Suppressor macrophage treated with lipopolysaccharide for 1 hour (primary cell): ENCODE measurements at places on chromosomes 13 and 19.
A peak's percentile ranks its signal among the peaks of the same experiment; 100 is the strongest.

DNA sequence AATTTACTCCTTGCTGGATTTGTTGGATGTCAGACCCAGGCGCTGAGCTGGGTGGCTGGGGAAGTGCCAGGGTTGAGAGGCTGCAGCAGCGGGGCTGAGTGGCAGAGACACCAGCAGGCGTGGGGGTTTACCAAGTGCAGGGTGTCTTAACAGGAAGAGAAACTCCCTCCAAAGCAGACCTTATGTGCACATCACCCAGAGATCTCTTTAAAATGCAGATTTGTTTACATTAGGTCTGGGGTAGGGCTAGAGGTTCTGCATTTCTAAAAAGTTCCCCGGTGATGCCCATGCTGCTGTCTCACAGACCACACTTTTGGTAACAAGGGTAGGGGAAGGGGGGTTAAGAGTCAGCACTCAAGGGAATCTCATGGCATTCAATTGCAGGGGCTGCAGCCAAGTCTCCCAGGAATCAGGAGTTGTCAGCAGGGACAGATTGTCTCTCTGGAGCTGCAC is 80.7 kb upstream of the OLFM4 start:
- peak; percentile 68 for DNase-seq

- DNase-seq = peak; percentile 56
Measured at GRCh38 chr13:50887151-50887550, 22.4 kb upstream of the RNASEH2B start.

DNA sequence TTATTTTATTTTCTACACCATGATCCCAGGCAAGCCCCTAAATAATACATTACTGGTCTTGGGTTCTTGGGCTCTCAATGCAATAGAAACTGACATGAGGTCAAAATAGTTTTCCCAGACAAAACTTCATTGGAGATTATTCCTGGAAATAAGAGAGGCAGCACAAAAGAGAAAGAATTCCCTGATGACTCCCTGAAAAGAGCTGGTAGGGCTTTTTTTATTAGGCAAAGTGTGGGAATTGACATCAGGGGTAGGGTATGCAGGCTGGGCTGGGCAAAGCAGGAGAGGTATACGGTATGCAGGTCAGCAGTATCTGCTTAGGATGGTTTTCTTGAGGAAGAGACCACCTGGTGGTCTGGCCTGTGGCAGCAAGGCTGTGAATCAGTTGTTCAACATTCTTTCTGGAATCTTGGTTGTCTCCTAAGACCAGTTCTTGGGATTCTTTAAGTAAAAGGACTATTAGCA is 9.3 kb upstream of the IGFL3 start:
- no peak for DNase-seq

GRCh38 chr19:48370955-48371354 is 6.8 kb downstream of the SYNGR4 start:
- DNase-seq = no peak

DNA sequence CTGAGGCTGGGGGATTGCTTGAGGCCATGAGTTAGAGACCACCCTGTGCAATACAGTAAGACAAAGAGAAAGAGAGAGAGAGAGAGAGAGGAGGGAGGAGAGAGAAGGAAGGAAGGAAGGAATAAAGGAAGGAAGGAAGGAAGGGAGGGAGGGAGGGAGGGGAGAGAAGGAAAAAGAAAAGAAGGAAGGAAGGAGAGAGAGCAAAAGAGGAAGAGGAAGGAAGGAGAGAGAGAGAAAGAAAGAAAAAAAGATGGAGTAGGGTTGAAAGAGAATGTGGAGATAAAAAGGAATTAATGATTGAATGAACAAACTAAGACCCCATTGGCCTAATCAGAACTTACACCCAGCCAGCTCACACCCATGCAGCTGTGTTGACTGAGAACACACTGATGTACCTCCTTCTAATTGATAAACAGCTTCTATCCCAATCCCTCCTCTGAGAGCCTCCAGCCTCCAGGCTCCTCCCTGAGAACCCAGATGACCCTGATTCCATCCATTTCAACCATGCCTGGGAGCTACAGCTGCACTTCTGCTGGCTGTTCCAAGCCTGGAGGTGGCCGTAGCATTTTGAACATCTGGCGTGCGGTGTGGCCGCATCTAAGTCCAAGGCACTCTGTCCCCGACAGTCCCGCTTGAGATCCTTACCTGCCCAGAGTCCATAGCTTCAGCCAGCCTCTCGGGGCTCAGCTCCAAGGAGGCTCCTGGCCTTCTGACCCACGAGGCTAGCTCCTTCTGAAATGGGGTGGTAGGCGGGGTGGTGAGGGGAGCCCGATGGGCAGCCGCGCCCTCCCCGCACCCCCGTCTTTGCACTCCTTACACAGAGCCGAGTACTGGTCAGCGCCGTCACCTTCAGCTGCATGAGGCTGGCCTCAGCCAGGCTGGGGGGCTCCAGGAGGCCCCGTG is 1.1 kb downstream of the PRODH2 start:
- no peak for DNase-seq

DNA sequence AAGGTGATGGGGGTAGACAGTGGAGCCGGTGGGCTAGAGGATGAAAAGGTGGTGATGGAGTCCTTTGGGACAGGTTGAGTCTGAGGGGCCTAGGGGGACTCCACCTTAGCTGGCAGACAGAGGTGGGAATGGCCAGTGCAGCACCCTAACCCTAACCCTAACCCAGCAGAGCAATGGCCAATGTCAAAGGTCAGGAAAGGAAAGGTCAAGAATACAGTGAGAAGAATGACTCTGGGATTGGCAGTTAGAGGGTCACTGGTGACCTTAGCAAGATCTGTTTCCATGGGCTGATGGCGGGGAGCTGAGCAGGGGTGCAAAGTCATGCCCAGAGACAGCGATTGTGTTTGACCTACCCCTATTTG is 16.6 kb downstream of the GNA15 start:
- DNase-seq = no peak

DNA sequence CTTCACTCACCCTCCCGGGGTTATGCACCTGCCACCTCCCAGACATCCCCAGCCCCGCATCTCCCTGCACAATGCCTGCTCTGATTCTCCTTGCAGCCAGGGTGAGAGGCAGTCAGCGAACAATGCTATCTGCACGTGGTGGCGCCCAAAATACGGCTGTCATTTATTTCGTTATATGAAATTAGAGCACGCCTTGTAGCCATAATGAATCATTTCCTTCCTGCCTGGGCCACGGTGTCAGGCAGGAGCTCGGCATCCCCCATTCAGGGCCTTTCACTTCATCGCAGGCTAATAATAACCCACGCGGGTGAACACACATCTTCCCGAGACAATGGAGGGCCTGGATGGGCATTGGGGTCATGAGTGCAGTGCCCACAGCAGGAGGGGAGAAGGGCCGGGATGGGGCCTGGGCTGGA is 143.8 kb upstream of the ZNF507 start:
- peak; percentile 25 for DNase-seq

GRCh38 chr19:10566658-10567410 is 1.0 kb upstream of the KRI1 start:
- DNase-seq = peak; percentile 45
